Activated T-cell treated with anti-CD3 and anti-CD28 coated beads for 1 hour (primary cell): ENCODE measurements at places on chromosomes 2 and 18.

DNA sequence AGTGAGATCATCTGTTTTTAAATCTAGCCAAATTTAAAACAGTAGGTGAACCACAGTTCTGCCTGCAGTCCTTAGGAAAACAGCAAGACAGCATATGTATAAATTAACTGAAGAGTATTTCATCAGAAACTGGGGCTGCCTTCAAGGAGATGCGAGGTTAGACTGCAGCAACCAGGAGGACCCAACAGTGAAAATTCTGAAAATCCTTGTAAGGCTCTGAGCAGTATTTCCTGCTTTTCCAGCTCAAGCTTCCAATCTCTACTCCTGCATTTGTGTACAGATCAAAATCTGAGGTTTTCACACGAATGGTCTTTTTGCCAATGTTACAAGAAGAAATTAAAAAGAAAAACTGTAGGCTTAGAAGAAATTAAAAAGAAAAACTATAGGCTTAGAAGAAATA, 43.7 kb downstream of the CERKL start:
- no peak for DNase-seq

DNA sequence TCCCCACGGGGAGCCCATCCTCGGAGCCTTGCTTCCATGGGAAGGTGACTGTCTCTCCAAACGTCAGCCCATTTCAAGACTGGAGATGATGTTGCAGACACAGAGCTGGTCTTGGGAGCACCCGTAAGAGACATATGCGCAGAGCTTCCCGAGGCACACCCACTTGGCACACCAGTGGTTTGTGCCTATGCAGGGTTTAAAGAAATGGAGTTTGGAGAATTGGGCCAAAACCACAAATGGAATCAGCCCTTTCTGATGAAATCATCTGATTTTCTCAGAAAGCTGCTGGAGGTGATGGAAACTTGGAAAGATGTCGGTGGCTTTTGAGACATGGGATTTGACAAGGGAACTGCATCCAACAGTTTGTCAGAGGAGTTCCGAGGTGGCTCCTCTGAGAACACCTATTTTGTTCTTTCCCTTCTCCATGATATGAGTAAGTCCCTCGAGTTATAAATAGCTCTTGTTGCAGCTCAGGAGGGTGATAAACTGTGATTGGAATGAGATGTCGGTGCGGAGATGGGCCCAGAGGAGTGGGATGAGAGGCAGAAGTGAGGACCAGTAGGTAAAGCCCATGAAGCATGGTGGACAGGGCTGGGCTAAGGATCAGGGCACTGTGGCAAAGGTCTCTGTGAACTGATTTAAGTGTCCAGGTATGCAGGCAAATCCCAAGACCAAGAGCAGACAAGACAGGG, 225.7 kb downstream of the ACKR3 start:
- DNase-seq, result no peak

GRCh38 chr2:202104286-202104870, 31.3 kb downstream of the KIAA2012 start:
- no peak for DNase-seq

GRCh38 chr2:5479265-5479928, 212.8 kb upstream of the SOX11 start:
- DNase-seq, result no peak

GRCh38 chr18:79524181-79525078, 128.7 kb downstream of the NFATC1 start:
- DNase-seq, result peak; percentile 36

DNA sequence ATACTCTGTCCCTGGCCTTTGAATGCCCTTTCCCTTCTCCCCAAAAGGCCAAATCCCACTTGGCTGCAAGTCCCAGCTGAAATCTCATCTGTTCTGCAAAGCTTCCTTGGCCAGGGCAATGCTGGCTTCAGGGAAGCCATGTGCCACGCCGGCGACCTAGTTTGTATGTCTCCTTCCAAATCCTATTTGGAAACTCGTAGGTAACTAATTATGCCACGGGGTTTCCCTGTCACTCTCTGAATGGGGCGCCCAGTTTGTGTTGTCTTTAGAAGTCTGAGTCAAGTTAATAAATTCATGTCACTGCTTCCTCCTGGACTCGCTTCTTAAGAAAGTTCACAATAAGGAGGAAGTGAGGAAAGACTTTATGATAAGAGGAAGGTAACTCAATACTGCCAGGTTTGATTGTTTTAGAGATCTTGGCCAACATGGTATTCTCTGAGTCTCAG, 19.1 kb downstream of the FHL2 start:
- DNase-seq, result no peak

DNA sequence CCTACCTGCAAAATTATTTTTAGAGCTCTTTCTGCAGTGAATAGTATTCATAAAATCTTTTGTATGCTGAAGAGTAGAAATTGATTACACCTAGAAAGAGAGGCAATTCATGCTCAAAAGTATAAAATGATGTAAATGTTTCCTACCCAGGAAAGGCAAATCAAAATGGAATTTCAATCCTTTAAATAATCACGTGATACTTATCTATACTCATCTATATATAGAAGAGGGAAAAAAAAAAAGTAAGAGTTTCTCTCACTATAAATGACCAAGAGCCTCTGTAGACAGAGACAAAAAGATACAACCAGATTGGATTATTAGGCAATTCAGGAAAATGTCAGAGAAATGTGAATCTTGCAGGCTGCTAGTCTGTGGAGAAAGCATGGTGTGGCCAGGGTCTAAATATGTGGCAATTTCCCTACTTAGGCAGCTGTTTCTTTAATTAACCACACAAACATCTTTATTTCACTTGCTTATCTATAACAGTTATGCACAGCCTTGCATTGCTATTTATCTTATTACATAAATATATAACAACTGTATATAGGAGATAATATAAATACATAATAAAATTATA, 39.5 kb downstream of the METTL8 start:
- no peak for DNase-seq
